ENCODE measurements at places on chromosomes 2 and 18. TPM values are rescaled to one million over a fixed set of nuclear protein-coding genes. Genes with fewer than 3 reads are reported as not detected.

GRCh38 chr2:178764097-178764496 is 43.1 kb downstream of the TTN start:
- DNase-seq = no peak

GRCh38 chr18:449374-449773 is 51.1 kb downstream of the COLEC12 start:
- no peak for DNase-seq

DNA sequence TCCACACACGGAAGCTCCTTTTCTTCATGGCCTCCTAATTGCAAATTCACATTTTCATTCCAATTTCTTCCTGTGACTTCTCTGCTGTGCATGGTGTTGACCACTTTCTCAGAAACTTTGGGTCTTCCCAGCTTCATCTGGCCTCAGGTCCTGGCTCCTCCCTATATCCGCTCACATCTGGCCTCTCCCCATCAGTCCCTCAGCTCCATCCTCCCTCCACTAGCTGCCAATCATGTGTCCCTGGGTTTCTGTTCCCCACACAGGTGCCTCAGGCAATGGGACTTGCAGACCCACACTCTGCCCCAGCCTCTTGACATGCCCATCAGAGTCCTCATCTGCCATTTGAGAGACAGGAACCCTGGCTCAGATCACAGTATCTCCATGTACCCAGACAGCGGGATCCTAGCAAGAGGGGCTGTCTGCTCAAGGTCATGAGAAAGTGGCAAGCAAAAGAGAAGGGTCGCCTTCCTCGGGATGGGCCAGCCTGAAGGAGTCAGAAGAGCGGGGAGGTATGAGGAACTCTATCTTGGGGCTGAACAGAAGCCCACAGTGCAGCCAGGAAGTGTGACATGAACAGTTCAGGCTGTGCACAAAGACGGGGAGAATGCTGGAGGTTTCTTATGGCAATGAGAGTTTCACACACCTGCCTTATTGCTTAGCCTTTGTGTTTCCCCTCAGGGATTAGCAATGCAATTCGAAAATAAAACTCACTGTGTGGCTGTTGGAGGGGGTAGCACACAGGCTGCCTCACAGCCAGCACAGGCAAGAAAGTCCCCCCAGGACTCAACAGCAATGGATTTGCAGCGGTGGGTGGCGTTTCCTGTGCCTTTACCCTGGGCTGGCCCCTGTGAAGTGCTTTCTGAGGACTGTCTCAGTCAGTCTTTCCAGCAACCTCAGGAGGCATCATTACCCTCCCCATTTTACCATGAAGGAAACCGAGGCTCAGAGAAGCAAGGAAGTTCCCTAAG is 69.5 kb downstream of the COPS8 start:
- no peak for DNase-seq

DNA sequence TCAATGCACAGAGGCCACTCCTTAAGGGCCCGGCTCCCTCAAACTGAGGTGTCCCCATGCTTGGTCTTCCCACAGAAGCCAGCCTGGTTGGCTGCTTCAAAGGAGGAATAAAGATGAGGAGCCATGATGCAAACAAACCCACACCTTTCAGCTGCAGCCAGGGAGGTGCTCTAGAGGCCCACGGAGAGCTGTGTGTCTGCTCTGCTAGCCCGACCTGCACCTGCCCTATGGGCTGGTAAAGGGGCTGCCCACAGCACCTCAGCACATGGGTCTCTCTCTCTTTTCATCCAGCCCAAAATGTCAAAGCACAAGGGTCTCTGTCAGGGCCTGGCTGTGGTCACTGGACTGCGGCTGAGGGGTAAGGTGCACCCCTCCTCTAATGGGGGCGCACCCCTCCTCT is 132.1 kb downstream of the MSH2 start:
- no peak for DNase-seq

DNA sequence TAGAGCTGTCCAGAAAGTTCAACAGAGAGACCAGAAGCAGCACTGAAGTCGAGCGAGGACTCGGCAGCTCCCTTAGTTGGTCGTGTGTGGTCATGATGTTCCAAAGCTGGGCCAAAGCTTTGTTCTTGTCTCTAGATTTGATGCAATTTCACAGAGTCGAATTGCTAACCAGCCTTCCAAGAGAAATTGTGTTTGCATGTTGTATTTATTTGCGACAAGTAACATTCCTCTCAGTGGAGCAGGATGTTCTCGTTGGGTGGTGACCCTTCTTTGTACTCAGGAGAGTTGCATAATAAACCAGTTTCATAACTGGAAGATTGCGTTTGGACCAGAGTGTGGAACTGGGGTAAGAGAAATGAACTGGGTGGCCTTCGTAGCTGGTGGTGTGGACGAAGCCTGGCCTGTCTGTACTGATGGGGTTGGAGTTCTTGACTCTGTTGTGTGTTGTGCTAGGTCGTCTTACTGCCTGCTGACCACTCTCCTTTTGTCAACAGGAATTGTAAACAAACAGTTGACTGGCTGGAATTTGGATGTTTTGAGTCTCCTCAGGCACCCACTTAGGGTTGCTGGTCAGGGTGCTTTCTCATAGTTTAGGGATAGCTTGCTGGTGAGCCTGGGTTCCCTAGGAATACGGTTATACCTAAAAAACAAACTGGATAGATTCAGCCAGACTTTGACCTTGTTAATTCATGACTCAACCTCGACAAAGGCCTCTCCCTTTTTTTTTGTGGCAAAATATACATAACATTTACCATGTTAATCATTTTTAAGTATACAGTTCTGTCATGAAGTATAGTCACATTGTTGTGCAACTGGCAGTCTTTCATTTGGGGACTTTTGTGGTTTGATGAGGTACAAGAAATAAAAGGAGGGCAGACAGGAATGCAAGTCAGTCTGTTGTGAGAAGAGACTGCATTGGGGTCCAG is 28.9 kb upstream of the TOGARAM2 start:
- DNase-seq = no peak

DNA sequence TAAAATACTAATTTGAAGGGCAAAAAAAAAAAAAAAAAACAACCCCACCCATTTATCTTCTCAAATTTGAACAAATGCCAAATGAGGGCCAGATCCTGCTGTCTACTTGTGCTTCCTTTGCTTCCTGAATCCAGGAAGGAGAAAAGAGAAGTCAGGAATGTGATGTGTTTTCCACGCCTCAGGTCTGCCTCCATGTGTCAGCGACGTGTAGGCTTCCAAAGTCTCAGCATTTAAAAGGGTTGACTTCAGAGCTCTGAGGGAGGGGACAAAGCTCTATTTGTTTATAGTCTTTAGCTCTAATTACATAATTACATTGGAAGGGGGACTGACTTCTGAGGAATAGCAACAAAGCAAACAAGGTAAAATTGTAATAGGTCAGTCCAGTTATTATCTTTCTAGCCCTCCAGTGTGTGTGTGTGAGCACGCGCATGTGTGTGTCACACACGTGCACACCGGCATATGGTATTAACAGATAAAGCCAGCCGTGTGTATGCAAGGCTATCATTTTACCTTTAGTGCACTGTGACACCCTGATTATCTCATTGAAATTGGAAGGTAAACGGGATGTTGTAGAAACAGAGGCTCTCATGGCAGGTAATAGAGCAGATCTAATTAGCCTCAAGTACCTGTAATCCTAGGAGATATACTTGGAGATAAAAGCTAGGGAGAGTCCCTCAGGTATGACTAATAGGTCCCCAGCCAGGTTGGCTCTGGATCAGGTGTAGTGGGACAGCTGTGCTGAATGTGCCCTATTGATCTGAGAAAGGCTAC is 911.4 kb upstream of the ZEB2 start:
- peak; percentile 29 for DNase-seq

DNA sequence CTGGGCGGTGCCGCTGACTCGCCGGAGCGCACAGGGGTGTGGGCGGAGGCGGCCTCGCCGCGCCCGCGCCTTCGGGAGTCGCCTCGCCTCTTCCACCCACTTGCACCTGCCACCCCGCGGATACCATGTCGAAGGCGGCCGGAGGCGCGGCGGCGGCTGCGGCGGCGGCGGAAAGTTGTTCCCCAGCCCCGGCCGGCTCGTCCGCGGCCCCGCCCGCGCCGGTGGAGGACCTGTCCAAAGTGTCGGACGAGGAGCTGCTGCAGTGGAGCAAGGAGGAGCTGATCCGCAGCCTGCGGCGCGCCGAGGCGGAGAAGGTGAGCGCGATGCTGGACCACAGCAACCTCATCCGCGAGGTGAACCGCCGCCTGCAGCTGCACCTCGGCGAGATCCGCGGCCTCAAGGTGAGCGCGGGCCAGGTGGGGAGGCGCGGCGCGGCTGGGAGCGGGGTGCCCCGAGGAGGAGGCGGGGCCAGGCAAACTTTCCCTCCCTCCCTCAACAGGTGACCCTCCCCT is 766 bp downstream of the CCDC85A start:
- no peak for DNase-seq

- no peak for DNase-seq
These were observed 20.9 kb downstream of the MTCL1 start for GRCh38 chr18:8726281-8726680.

- no peak for DNase-seq
These were observed 97.4 kb downstream of the OSBPL6 start for GRCh38 chr2:178291703-178292102.

- no peak for DNase-seq
These were observed 1165.6 kb upstream of the ZEB2 start for GRCh38 chr2:145685383-145686050.

- no peak for DNase-seq
These were observed 82.3 kb upstream of the XPO1 start for GRCh38 chr2:61620244-61621159.

- DNase-seq = peak; percentile 17
These were observed 2.4 kb downstream of the SPRED2 start for GRCh38 chr2:65429786-65430602.

GRCh38 chr18:62282188-62282629 is 42.9 kb upstream of the TNFRSF11A start:
- no peak for DNase-seq

DNA sequence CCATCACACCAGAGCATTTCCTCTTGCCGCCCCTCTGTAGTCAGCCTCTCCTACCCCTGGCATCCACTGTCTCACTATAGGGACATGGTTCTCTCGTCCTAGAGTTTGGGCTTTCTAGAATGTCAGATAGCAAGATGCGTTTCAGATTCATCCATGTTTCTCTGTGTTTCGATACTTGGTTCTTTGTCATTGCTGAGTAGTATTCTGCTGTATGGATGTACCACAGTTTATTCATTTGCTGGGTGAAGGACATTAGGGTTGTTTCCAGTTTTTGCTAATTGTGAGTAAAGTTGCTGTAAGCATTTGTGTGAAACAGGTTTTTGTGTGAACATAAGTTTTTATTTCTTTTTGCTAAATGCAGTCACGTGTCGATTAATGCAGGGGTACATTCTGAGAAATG is 3.8 kb downstream of the ZNF532 start:
- no peak for DNase-seq

DNA sequence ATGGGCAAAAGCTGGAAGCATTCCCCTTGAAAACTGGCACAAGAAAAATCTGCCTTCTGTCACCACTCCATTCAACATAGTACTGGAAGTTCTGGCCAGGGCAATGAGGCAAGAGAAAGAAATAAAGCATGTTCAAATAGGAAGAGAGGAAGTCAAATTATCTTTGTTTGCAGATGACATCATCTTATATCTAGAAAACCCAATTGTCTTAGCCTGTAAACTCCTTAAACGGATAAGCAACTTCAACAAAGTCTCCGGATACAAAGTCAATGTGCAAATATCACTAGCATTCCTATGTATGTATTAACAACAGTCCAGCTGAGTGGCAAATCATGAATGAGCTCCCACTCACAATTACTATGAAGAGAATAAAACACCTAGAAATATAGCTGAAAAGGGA is 1579.3 kb downstream of the SUCLG1 start:
- no peak for DNase-seq

DNA sequence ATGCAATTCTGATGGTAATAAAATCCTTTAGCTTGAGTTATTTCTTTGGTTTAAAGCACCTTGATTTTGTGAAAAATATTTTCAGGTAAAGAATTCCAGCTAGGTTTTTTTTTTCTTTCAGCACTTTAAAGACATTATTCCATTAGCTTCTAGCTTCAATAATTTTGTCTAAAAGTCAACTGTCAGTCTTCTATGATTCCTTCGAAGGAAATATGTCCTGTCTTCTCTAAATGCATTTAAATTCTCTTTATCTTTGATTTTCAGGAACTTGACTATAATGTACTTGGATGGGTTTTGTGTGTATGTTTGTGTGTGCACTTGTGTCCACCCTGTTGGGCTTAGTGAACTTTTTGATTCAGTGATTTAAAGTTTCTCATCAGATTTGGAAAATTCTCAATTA is 4.7 kb downstream of the LONRF2 start:
- no peak for DNase-seq

- DNase-seq = no peak
These were observed 13.0 kb downstream of the CALCRL start for GRCh38 chr2:187435078-187435477.

DNA sequence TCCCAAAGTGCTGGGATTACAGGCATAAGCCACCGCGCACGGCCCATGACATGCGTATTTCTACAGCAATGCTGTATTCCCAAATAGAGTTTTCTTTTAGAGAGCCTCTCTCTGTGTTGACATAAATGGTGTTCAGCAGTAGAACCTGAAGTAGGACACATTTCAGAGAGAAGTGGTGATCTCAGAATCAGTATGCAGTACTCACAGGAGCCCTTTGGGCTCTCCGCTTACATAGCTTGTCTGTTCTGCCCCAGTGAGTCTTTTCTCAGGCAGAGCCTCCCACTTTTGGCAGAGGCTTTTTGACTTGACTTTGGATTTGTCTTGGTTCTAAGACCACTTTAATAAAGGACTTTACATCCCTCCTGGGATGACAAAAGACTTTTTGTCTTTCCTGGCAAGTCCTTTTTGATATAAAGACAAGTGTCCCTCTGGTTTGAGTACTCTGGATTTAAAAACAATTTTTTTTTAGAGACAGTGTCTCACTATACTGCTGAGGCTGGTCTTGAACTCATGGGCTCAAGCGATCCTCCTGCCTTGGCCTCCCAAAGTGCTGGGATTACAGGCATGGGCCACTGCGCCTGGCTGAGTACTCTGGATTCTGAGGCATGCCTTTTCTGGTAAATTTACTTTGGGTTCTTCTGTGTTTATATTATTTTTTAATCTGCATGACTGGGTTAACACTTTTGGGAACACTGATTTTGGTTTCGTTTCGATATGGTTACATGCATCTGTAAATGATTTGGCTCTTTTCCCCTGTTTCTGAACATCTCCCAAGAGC is 113.3 kb downstream of the SMAD2 start:
- no peak for DNase-seq

GRCh38 chr2:17804358-17804757 is 11.9 kb upstream of the MSGN1 start:
- DNase-seq = no peak

- no peak for DNase-seq
These were observed 93.4 kb upstream of the MAP4K3 start for GRCh38 chr2:39530411-39530866.

GRCh38 chr18:33928231-33928630 is 296.5 kb downstream of the NOL4 start:
- DNase-seq = no peak

DNA sequence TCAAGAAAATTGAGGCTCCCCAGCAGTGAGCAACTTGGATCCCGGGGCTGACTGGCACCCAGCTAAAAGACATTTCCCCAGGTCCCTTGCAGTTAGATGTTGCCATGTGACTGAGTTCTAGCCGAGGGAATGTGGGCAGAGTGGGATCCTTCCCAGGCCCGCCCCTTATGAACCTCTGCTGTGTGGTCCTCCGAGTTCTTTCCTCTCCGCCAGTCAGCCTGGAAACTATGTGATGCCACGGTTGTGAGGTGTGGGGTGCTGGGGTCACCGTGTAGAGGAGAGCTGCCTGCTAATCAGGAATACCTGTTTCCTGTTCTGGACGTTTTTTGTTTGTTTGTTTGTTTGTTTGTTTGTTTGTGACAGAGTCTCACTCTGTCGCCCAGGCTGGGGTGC is 45.5 kb downstream of the TMEM37 start:
- DNase-seq = no peak

GRCh38 chr2:225994748-225995405 is 595.4 kb downstream of the NYAP2 start:
- no peak for DNase-seq

FOXI3 gene
- 0.21 TPM for polyA plus RNA-seq

CFC1 gene
- not detected for polyA plus RNA-seq

MYOM1 gene
- 8.9 TPM for polyA plus RNA-seq

CPLX4 gene
- polyA plus RNA-seq = 0.26 TPM

All from renal pelvis (tissue), 12 donors.